ENCODE measurements at places on chromosomes 12 and 14.

DNA sequence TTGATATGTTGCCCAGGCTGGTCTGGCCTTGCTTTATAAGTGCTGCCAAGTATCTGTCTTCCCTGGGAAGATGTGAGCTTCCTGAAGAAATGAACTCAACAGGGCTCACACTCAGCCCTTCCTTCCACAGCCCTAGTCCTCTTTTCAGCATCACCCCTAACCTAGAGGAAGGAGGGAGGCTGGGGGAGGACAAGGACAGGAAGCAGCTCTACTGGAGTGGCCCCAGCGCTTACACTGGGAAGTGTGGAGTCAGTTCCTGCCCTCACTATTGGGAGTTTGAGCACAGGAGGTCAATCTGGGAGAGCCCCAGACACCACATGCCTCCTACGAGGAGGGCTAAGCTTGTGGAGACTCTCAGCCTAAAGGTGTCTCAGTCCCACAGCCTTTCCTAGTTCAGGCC, 16.8 kb downstream of the GALNT6 start:
- no peak for DNase-seq

DNA sequence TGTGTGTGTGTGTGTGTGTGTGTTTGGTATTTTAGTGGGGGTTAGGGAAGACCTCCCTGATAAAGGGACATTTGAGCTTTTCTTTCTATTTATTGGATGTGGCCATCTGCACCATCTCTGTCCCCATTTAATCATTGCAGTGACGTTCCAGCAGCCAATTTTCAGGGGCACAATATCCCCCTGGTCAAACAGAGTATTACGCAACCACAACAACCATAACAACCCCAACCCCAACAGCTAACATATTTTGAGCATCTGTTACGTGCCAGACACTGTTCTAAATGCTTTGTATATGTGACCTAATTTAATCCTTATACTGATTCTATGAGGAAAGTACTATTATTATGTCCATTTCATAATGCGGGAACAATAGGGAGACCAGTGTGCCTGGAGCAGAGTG, 87.4 kb downstream of the TTC8 start:
- no peak for DNase-seq

- DNase-seq = no peak
These were observed 348.0 kb downstream of the BCL11B start for GRCh38 chr14:98924046-98924445.

DNA sequence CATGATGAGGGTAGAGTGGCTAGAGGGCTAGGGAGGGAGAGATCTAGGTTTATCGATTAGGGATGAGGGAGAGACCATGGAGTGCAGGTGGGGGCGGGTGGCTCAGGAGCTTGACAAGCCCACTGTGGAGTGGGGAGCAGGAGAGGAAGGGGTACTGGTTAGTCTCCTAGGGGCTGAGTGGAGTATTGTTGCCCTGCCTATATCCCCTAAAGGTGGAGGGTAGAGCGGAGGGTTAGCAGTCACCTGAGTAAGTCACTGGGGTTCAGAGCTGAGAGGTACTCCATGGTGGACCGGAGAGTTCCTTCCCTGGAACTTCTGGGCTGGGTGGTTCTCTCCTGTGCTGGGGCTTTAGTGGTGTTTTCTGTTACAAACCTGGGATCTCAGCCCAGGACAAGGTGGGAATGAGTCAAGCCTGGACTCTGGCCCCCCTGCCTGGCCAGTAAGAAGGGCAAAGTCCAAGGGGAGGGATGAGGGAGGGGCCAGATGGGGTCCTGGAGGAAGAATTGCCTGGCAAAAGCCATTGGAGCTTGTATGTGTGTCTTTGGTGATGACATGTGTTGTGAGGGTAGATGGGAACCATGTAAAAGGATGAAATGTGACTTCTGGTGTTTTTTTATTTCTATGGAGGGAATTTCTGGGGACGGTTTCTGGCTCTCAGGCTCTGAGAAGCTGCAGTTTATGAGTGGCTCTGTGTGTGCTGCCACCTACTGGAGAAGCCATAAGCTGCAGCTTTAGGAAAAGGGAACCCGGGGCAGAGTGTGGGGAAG, at the start of gene CIDEB:
Gene CIDEB (minus strand): TSS at position 403 of the 767 bp plus-strand sequence. CDS start 119 bp downstream, at position 284.
- DNase-seq = no peak

DNA sequence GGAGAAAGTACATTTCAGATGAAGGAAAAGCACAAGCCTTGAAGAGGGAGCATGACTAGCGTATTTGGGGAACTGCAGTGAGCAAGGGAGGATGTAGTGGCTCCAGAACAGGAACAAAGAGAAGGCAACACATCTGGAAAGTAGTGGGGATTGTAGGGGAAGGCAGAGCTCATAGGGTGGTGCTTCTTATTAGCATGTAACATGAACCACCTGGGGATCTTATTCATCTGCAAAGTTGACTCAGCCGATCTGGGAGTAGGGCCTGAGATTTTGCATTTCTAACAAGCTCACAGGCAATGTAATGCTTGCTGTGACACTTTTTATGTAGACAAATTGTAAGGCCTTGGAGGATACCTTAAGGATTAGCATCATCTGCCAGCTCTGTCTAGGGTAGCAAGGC, 447.3 kb downstream of the NELL2 start:
- DNase-seq = no peak

DNA sequence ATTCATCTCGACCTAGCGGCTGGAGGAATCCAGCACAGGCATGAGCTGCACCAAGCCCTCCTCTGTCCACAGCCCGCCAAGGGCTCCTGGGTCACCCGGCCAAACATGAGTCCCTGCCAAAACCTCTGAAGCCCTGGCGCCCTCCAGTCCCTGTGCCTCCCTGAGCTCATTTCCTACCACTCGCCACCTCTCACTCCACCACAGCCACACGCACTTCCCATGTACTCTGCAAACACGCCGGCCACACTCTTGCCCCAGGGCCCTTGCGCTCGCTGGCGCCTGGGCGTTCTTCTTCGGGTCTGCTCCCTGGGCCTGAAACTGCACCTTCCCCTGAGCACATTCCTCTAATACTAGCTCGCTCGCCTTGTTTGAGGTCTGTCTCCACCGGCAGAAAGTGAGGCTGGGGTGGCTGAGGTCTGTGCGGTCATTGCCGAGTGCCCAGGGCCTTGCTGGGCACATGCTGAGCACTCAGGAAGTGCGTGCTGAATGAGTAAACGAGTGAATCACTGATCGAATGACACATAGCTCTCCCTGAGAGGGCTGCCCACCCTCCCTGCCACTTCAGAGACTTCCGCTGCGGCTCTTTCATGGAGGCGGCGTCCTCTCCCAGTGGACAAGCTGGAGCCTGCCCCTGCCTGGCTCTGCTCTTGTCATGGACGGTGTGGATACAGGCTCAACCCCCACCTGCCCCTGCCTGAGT, 33.7 kb upstream of the DLK1 start:
- no peak for DNase-seq

- no peak for DNase-seq
These were observed 25.5 kb downstream of the LRTM2 start for GRCh38 chr12:1845886-1846285.

DNA sequence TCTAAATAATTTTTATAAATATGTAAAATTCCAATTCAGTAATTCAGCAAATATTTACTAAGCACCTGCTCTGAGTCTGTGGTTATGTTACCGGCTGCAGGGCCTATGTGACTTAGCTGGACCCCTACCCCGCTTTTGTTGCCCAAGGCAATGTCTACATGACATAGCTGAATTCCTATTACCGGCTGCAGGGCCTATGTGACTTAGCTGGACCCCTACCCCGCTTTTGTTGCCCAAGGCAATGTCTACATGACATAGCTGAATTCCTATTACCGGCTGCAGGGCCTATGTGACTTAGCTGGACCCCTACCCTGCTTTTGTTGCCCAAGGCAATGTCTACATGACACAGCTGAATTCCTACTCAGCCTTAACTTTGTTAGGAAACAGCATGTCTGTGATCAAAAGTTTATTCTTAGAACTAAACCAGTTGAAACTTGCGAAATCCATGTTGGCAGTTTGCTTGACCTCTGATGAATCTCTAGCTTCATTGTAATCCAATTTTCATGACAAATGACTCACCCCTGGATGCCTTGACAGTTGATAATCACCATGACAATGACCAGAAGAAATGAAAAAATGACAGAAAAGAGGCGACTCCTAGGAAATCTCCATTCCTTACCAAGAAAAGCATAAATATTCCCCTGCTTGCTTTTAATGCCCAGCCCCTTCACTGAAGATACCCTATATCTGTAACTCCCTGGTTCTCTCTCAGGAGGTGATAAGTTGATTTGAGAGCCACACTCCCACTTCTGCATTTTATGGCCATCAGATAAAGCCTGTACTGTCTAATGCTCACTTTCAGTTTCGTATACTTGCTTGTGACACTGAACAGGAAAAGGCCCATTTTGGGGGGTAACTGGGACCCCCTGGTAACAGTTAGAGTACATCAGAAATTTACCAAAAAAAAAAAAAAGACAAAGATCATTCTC, 148.4 kb upstream of the SYT10 start:
- no peak for DNase-seq

DNA sequence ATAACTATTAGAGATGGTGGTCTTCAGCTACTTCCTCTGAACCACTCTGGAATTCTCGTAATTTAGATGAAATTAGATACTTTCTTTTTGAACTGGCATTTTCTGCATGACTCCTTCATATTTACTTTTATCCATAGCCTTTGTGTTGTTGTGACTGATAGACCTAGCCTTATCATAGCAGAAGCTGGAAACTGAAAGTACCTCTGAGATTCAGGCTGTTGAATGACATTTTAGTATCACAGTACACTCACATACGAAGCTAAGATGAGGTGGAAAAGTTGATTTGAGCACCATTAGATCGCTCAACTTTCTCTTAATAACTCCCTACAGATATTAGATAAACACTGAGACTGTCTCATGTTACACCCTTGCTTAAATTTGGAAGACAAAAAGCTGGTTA, 525.1 kb upstream of the FBXO33 start:
- DNase-seq = no peak

- DNase-seq = no peak
These were observed 878.0 kb upstream of the MDGA2 start for GRCh38 chr14:48553443-48553842.

DNA sequence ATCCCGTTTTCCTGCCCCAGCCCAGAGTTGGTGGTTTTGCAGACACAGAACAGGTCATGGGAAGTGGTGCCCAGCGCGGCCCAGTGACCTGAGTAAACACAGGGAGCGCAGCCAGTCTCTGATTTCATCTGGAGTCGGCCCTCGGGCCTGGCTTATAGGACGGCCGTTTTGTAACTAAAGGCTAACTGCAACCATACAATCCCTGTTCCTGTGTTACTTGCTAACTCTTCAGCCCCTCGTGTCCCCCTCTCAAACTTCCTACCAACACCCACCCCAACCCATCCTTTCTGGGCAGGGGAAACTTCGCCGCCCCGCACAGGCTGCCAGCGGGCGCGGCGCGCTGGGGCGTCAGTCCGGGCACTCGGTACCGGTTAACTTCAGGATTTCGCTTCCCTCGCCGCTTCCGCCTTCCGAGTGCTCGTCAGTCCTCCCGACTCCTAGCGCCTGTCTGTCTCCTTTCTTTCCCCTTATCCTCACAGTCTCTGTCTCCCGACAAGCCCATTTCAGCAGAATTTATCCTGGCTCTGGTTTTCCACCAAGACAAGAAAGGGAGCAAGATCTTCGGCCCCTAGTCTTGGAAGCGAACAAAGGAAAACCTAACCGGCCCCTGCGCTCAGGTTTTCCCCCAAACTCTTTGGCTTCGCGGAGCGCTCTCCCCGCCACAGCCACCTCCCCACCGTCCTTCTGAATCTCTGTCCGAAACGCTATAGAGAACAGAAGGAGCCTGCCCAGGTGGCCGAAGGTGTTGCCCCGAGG, 2.0 kb downstream of the SIX1 start:
- DNase-seq = no peak

DNA sequence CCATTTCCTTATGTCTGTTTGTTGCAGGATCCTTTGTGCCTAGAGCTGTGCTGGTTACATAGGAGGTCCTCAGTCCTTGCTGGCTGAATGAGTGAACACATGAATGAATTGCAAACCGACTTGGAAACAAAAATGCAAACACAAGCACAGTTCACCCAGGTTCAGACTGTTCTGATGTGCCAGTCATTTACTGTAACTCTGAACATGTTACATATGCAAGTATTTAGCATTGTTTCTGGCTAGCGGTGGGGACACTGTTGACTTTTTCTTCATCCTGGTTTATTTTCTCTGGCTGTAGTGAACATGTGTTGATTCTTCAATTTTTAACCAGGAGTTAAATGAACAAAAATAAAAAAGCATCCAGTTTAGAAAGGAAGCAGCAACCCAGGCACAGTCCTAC, 33.4 kb downstream of the TSPAN9 start:
- no peak for DNase-seq

DNA sequence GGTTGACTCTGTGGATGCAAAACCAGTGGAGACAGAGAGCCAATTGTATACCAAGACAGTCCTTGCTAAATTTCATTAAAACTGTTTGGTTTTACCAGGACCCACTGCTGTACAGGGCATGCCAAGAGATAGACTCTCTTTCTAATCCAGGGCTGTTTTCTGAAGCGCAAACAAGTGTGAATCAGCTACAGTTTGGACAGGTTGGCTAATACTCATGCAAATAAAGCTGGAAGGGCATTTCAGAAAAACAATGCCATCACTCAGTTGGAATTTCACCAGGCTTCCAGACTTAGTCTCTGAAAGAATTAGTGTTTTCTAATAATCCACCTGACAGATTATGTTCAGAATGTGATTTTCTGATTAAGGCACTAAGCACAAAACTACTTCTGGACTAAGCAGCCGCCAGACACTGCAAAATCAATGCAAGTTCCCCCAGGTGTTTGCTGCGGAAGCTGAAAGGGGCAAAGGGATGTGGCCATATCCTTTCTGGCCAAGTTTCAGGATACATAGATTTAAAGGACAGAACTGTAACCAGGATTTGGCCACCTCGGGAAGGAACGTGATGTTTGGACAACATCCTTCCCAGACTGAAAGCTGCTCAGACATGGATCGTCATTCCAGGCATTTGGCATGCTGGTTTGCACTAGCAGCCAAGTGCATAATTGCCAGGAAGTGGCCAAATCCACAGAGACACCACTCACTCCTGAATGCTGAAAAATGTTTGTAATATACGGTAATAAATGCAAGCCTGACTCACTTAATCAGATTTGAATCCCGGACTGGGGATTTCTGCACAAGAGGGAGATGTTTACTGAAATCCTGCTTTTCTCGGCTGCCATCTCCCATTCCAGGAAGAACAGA, 32.0 kb upstream of the CDKN3 start:
- DNase-seq = no peak

GRCh38 chr14:50602035-50602434, 42.1 kb downstream of the ATL1 start:
- DNase-seq = no peak

DNA sequence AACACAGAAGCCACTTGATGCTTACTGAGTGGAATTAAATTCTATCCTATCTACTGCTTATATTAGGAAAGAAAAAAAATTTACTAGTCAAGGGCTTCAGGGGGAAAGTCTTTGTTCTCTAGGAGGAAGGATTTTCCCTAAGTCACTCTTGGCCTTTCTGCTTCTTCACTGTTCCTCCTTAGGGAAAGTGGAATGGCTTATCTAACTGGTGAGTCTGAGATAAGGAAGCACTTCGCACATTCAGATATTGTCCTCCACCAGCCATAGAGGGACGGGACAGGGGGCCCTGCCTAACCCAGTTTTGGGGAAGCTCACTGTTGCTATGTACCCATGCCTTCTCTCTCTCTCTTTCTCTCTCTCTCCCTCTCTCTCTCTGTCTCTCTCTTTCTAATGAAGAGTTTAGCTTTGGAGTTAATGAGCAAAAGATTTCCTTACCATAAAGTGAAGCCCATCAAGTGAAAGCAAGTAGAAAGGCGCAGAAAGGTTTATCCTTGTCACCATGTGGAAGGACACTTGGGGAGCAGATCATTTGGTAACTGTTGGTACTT, 450.6 kb downstream of the ZFP36L1 start:
- no peak for DNase-seq

GRCh38 chr14:57302883-57303282, 34.1 kb downstream of the AP5M1 start:
- no peak for DNase-seq
